Caki2 (cell line): ENCODE measurements at places on chromosomes 3 and 15.

DNA sequence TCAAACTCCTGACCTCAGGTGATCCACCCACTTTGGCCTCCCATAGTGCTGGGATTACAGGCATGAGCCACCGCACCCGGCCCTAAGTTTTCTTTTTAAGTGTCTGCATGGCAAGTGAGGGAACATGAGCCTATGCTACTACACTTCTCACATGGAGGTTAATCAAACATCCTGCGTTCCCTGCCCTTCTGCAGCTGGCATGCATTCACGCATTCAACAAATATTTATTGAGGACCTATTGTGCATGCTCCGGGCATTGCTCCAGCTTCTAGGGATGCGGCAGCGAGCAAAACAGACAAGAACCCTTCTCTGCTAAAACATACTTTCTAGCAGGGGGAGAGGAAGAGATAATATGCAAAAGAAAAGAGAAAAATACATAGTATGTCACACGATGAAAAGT, 42.6 kb upstream of the ACKR4 start:
- DNase-seq, result no peak

DNA sequence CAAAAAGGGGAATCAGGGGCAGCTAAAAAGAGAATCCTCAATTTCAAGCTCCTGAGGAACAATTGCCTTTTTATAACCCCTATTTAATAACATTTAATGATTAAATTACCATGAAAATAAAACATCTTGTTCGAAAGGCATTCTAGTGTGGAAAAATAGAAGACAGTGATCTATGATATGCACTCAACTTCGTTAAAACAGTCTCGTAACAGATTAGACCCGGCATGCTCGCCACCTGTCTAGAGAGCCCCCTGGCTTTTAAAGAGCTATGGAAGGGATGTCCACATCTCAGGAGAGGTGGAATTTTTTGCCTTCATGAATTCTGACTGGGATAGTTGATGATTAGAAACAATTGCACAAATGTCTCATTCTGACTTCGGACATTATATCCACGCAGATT, 153.7 kb upstream of the MDFIC2 start:
- DNase-seq, result no peak

DNA sequence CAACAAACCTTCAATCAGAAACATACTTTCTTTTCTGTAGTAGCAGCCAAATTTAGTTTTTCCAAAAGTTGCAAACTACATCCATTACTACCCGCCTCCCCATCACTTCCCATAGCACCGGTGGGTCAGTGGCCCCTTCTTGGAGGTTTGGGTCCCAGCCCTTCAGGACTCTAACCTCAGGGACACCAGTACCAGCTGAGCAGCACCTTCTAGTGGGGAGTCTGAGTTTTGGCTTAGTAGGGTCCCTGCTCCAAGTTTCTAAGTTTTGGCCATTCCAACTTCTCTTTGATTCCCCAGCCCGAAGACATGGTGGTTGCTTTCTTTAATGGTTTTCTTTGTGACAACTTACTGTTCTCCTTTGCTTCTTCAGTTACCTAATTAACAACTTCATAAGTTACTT, 160.6 kb downstream of the ECT2 start:
- DNase-seq, result no peak

DNA sequence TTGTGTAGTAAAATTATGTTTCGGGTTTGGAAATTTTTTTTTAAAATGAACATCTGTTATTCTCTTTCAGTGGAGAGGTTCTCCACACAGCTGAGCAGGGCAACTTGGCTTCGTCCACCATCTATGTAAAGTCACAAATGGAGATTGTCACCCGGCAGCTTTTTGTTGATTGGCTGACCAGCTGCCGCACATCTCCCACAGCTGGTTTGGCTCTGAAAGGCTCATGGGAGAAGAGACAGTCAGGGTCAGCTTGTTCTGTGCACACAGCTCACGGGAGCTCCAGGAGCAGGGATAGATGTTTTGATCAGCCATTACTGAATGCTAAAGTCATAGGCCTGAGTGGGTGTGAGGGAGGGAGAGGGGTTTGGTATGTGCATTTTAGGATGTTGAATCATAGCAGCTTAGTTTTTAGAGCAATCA, 12.9 kb upstream of the CCDC80 start:
- no peak for DNase-seq

- DNase-seq, result peak; percentile 45
Observed at GRCh38 chr15:78353093-78353492, 12.9 kb downstream of the CRABP1 start.

GRCh38 chr15:47987908-47988532, 132.8 kb upstream of the SLC24A5 start:
- peak; percentile 18 for DNase-seq

- DNase-seq, result no peak
Observed at GRCh38 chr3:20038699-20039465, 1.4 kb upstream of the KAT2B start.

- no peak for DNase-seq
Observed at GRCh38 chr15:44381236-44381635, 46.2 kb upstream of the CTDSPL2 start.

GRCh38 chr15:74781431-74782258, at the start of gene CSK:
TSS of gene CSK (plus strand) at chr15:74782080. CDS start at chr15:74798298, 16,218 bp downstream.
- peak; percentile 22 for DNase-seq

- no peak for DNase-seq
Observed at GRCh38 chr15:32671339-32672325, 30.1 kb downstream of the SCG5 start.

GRCh38 chr3:65902304-65902793, 136.4 kb downstream of the MAGI1 start:
- DNase-seq, result no peak

DNA sequence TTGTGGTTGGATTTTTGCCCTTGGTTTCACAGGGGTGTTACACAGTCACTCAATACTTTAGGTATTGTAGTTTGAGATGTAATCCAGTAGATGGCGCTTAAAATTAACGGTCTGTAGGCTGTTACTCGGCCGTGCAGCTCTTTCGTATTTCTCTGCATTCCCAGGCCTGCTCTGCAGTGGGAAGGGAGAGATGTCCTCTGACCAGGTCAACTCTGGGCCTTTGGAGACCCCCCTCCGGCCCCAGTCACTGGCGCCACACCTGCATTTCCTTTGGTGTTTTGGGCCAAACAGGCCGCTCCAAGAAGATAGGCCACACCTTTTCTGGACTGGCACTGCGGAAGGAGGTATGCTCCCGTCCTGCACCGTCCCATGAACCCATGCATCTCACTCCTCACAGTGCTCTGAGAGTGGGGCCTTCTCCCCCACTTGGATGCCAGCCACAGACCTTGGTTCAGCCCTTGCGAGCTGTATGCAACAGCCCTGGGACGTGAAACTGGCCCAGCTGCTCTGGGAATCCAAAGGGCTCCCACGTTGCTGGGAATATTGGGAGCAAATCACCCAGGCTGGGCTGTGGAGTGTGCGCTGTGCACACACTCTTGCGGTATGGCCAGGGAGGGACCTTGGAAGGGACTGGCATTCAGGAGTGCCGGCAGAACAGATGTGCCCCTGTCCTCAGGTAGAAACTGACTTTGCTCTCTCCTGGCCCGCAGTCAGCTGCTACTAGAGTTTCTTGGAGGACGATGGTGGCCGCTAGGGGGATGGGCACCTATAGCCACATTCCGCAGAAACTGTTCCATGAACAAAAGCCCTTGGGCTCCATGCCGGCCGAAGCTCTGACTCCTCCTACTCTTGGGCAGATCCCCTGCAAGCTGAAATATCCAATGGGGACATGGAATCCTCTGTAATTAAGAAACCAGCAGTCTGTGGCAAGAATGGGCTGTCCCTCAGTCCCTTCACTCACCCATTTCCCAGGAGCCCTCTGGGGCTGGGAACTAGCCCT, 410.5 kb upstream of the CADM2 start:
- peak; percentile 86 for DNase-seq

- no peak for DNase-seq
Observed at GRCh38 chr15:71471347-71471746, 339.0 kb upstream of the NR2E3 start.

DNA sequence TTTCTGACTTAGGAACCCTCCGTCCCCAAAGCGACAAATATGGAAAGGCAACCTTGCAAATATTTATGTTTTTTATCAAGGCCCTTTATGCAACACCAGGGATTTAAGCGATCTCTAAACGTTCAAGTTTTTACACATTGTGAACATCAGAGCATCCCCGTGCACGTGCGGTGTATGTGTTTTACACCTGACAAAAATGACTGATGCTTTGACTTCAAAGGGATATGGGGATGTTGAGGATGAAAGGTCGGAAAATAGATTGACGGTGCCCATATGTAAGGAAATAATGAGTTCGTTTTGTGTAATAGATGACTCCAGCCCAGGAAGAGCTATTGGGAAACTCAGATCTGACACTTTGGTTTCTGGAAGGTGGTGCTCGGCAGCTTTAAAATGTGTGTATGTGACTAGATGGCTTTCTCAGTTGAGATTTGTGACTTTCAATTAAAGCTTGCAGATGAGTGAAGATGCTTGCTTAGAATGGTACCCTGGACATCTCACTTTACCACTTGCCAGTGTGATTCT, 866 bp downstream of the SLC49A4 start:
- no peak for DNase-seq

DNA sequence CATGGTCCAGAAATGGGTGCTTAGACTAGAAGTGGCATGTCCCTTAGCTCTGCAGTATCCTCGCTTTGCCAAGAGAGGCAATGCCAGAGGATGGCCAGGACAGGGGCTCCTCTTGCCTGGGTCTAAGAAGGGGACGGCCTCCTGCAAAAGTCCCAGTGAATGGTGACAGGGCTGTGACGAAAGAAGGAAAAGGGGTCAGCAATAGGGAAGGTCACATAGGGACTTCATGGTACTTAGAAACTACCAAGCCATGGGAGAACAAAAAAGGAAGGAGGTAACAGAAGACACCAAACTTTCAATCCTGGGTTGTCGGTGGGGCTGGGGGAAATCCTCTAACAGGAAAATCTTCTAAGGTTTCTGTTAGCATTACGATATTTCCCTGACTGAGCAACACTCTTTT, 36.2 kb upstream of the ATOSA start:
- no peak for DNase-seq

- DNase-seq, result no peak
Observed at GRCh38 chr3:134803051-134803505, 8.0 kb downstream of the EPHB1 start.

GRCh38 chr3:48621461-48621869, at the start of gene TMEM89:
TSS of gene TMEM89 (minus strand) at chr3:48621769. CDS start at chr3:48621756, 13 bp downstream.
- no peak for DNase-seq

DNA sequence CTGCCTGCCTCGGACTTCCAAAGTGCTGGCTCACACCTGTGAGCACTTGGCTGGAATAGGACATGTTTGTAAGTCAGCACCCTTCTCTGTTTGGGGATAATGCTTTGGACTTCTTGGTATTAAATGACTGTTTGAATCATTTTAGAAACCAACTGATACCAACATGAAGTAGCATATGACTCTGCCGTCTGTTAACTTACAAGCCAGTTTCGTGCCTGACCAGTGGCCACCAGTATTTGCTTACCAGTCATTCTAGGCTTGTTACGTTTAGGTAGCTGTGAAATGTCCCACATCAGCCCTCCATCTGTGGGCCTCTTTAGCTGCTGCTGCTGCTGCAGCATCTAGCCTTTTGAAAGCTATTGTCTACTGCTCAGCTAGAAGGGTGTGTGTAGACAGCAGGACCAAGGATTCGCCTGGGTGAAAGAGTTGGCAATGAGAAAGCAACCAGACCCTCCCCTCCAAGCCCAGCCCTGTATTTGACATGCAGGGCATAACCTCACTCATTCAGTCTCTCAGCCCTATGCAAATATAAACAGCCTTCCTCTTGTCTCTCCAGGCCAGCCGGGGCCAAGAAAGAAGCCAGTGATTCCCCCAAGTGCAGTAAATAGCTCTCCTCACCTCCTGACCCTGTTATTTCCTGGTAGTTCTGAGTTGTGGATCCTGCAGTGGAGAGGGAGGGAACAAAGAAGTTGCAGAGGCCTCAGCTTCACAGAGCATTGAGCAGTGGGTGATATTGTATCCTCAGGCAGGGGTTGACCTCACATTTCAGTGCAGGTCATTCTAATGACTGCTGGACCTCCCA, 51.0 kb downstream of the NKIRAS1 start:
- peak; percentile 86 for DNase-seq
